NCI-H82 (cell line): ENCODE measurements at places on chromosomes 1 and 21.

DNA sequence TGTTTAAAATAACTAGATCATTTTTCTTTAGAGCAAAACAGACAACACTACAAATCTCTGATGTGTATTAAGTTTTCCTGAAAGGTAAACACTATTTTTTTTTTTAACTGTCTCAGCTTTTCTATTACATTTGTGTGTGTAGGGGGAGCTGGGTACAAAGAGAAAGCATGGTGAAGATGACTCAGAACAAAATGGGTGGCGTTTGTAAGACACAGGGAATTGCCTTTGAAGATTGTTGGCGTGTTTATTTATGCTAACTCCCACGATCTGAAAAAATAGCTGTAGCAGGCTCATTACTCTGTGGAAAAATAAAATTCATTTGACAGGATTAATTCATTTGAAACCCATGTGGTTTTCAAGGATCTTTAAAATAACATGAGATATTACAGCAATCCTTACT lies 285.1 kb downstream of the RYR2 start:
- DNase-seq: no peak

DNA sequence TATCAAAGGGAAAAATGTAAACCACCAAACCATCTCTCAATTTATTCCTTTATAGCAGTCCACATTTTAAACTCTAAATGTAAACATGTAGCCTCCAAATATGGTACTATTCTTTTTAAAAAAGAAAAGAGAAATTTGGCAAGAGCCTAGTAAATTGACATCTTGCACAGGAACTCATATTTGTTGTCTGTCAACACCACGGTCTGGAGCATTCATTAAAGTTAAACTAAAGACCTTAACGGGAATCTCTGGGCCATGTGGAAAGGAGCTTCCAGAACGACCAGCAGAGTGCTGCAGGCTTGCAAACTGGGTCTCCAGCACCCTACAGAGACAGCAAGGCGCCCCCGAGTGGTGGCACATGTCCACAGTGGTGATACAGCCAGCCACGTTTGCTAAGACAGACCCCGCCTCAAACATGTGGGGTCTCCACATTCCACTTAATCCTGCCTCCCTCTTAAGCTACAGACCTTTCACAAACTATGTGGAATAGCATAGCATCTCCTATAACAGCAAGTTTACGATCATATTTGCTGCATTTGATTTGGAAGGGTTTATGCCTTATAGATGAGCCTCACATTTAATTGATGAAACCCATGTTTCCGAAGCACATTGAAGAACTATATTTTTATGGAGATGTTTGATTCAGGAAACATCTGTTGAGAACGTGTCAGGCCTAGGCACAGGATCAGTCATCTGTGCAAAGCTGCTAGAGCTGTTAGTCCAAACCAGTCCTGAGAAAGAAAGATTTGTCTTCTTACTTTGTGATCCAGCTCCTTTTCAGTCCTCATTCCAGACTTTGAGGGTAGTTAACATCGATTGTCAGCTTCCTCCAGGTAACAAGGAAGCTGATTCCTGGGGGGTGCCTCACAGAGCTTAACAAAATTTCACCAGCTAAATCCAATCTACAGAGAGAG lies 96.4 kb upstream of the BACE2 start:
- DNase-seq: peak; percentile 70

DNA sequence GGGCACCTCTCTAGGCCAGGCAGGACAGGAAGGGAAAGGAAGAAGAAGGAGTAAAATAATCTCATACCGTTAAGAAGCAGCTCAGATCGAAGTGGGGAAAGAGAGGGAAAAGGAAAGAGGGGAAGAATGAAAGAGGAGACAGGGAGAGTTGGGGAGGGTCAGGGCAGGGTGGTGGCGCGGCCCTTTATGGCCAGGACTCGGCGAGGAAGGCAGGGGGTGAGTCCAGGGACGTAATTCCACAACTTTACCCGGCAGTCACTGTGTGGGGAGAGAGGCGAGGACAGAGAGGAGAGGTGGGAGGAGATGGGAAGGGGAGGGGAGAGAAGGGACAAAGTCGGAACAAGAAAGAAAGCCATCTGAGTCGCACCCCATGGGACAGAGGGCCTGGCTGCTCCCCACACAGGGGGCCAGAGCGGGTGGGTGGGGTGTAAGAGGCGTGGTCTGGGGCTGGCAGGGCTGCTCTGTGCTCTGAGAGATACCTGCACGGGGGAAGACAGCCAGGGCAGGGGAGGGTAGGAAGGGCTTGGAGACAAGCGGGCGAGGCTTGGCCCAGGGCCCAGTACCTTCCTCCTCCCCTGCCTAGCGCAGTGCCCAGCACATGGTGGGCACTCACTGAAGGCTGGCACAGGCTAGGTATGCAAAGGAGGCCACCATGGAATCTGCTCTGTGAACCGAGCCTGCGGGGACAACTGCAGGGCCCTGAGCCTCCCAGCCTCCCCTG lies 49.4 kb downstream of the KIF21B start:
- no peak for DNase-seq

GRCh38 chr1:30901798-30902581 lies 6.6 kb downstream of the SDC3 start:
- no peak for DNase-seq

DNA sequence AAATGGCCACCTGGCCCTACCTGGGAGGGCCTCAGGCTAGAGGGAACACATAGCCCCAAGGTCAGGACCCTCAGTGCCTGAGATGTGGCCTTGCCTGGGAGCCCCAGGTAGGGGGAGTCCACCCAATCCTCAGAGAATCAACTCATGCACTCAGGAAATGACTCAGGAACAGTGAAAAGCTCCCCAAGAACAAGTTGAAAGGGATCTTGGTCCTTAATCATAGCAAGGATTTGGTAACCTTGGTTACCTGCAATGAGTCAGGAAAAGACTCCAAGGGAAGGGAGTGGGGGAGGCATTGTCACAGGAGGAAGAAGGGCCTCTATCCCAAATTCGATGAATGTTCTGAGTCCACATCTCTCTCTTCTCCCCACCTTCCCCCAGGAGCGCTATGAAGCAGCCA lies 17.0 kb downstream of the MAP7D1 start:
- no peak for DNase-seq

DNA sequence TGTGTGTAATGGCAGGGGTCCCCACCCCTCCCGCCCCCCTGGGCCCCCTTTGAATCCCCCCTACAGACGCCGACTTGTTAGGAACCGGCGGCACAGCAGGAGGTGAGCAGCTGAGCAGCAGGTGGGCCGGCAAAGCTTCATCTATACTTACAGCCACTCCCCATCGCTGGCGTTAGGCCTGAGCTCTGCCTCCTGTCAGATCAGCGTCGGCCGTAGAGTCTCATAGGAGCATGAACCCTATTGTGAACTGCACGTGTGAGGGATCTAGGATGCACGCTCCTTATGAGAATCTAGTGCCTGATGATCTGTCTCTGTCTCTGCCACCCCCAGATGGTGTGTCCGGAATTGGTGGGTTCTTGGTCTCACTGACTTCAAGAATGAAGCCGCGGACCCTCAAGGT lies 14.9 kb upstream of the VPS26C start:
- peak; percentile 85 for DNase-seq

- no peak for DNase-seq
These were observed 121.3 kb upstream of the IPO9 start for GRCh38 chr1:201707656-201708055.
